ENCODE measurements at places on chromosomes 2 and 18. TPM values are rescaled to one million over a fixed set of nuclear protein-coding genes. Genes with fewer than 3 reads are reported as not detected.

The UGT1A5 gene
- total RNA-seq: not detected

The ACADL gene
- total RNA-seq: 1.9 TPM

The RGPD4 gene
- 0.26 TPM for total RNA-seq

The GPAT2 gene
- total RNA-seq: 1.8 TPM

The ALK gene
- 0.16 TPM for total RNA-seq

The FAM117B gene
- 3.3 TPM for total RNA-seq

The TRIM54 gene
- total RNA-seq: 136 TPM

The TRMT61B gene
- 7.0 TPM for total RNA-seq

The ESPNL gene
- total RNA-seq: 2.0 TPM

The THUMPD2 gene
- total RNA-seq: 9.4 TPM

The SIX3 gene
- not detected for total RNA-seq

The DSG4 gene
- not detected for total RNA-seq
